Activated CD4-positive, alpha-beta T cell treated with anti-CD3 and anti-CD28 coated beads for 36 hours (primary cell): ENCODE measurements at places on chromosomes 12 and 14. TPM values are rescaled to one million over a fixed set of nuclear protein-coding genes. Genes with fewer than 3 reads are reported as not detected.

OTOGL gene
- total RNA-seq: not detected

P2RX7 gene
- 6.6 TPM for total RNA-seq

ANAPC7 gene
- 52.6 TPM for total RNA-seq

PTPN11 gene
- total RNA-seq: 129 TPM

HNF1A gene
- total RNA-seq: not detected

GPR84 gene
- total RNA-seq: 1.7 TPM

RNASE7 gene
- total RNA-seq: not detected

PPFIBP1 gene
- total RNA-seq: 15.6 TPM

NKX2-8 gene
- total RNA-seq: not detected

RAB3IP gene
- 30.7 TPM for total RNA-seq

C12orf54 gene
- total RNA-seq: not detected

ERP27 gene
- total RNA-seq: 2.0 TPM

RFLNA gene
- not detected for total RNA-seq

CTSG gene
- total RNA-seq: not detected

FAM181A gene
- total RNA-seq: not detected

KCNMB4 gene
- 0.94 TPM for total RNA-seq

SPSB2 gene
- total RNA-seq: 1.7 TPM

LMO3 gene
- not detected for total RNA-seq

CPNE6 gene
- total RNA-seq: not detected

P3H3 gene
- 0.86 TPM for total RNA-seq

FIGNL2 gene
- total RNA-seq: 0.27 TPM
